ENCODE measurements at places on chromosomes 1 and 21. TPM values are rescaled to one million over a fixed set of nuclear protein-coding genes. Genes with fewer than 3 reads are reported as not detected.

ZFP69 gene
- 1.3 TPM for total RNA-seq

KRTAP12-4 gene
- total RNA-seq: not detected

TM2D1 gene
- 58.7 TPM for total RNA-seq

ANGPTL7 gene
- not detected for total RNA-seq

All from lung microvascular endothelial cell (primary cell).